ENCODE measurements at places on chromosomes 2 and 18.

DNA sequence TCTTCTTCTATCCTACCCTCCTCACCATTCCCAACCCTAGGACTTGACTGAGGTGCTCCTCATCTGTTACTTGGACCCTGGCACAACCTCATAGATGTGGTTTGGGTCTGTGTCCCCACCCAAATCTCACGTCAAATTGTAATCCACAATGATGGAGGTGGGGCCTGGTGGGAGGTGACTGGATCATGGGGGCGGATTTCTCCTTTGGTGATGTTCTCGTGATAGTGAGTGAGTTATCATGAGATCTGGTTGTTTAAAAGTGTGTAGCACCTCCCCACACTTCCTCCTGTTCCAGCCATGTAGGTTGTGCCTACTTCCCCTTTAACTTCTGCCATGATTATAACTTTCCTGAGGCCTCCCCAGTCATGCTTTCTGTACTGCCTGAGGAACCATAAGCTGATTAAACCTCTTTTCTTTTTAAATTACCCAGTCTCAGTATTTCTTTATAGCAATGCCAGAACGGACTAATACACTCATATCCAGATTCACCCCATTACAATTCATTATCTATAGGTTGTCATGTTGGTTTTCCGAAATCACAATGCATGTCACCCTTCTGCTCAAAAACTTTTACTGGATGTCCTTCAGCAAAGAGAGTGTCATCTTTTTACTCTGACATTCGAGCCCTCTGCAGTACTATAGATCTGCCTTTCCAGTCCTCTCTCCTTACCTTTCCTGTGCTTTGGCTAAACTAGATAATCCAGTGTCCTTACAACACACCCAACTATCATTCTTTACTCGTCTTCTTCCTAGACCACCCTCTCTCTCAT, 45.7 kb downstream of the APOB start:
- DNase-seq, result no peak

DNA sequence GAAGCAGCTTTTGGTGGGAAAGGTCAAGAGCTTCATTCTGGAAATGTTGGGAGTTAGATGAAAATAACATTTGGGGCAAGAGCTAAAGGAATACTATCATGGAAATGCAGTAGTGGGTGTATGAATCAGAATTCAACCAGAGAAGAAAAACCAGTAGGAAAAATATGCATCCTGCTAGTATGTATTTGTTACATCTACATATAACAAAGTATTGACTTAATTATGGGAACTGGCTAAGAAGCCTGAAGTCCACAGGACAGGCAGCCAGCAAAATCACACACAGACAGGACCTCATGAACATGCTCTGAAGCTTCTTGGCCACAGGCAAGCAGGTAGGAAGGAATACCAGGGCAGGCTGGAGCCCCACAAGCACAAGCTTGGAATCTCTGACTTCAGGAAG, 185.8 kb downstream of the FBXO15 start:
- no peak for DNase-seq

DNA sequence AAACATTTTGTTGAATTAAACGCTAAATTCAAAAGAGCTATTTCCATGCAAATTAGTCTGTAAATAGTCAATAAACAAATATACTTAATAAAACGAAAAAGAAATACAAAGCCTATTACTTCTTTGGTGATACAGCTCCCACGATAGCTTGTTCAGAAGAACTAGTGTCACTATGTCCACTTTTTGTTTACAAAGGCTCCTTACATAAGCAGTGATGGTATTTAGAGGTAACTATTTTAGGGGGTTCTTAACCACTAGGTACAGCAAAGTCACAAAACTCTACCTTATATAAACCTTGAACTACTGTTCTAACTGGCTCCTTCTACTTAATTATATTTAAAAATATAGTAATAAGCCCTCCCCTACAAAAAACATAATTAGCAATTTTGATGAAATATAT, 21.9 kb downstream of the ALS2 start:
- no peak for DNase-seq

- no peak for DNase-seq
Observed at GRCh38 chr2:202703091-202703490, 68.3 kb downstream of the FAM117B start.
